ENCODE measurements at places on chromosomes 4 and X. TPM values are rescaled to one million over a fixed set of nuclear protein-coding genes. Genes with fewer than 3 reads are reported as not detected.

GRCh38 chr4:1030031-1030430 lies 18.6 kb downstream of the FGFRL1 start:
- DNase-seq = no peak

SULT1B1 gene
- total RNA-seq = 0.68 TPM

RAB40A gene
- 0.10 TPM for total RNA-seq

DNA sequence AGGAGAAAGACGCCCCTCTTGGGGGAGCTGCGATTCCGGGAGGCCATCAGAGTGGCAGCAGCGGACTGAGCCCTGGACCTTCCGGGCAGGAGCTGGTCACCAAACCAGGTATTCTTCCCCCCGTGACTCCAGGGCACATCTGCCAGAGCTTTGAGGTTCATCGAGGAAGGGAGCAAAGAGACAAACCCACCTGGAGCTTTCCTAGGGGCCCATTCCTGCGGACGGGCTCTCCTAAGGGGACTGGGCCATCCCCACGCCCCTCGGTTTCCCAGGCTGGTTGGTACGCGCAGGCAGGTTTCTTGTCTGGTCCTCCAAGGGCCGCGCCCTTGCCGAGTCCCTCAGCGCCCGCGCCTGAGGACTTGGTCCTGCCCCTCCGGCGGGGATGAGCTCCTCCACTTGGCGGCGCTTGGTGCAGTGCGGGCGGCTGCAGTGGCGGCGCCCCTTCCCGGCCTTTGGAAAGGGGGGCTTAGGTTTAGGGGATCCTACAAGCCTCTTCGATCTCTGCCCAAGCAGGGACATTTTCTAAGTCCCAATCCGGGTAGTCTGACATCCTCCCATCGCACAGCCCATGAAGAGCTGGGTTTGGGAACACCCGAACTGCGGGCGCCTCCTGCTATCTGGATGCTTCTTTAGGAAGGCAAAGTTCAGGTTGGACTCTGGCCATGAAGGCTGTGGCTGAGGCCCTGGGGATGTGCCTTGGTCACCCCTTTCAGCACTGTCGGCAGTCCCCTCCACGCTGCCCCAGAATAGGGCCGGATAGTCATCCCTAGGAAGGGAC lies 538 bp downstream of the STBD1 start:
- peak; percentile 46 for DNase-seq

GRCh38 chrX:44433556-44433955 lies 90.1 kb upstream of the EFHC2 start:
- no peak for DNase-seq

F9 gene
- not detected for total RNA-seq

FMR1NB gene
- not detected for total RNA-seq

DNA sequence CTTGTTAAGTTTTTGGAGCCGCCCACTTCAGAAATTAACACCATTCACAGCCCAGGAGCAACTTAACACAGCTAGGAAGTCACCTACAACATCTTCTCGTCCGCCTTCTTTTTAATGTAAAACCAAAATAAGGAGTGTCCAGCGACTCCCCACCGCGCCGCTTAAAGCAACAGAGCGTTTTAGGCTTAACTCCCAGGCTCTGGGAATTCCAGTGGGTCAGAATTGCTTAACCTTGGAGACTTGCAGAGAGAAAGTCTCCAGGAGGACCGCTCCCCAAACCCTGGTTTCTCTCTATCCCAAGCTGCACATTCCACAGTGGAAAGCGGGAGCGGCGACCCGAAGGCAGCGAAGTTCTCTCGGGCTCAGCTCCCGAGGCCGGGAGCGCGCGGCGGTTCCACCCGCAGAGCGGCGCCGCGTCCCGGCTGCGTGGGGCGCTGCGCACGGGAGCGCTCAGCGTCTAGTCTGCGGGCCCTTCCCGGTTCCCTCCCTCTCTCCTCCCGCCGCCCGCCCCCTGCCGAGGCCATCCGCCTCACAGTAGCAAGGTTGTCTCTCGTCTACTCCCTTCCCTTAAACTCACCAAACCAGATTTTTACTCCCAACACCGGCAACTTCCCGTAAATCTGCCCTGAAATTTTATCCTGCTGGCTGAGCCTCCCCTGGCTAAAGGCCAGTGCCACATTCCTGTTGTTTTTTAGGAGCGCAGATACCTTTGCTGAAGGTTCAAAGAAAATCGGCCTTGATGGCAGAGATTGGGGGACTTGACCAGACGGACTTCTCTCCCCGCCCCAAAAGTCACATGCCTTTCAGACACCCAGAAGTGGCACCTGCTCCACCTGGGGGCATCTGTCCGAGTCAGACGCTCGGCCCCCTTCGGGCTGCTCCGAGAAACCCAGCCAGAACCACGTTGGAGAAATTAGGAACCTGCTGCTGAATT lies at the start of gene RBM47:
RBM47 (minus strand) TSS at position 464 of the 934 bp plus-strand sequence. CDS start 190,971 bp downstream, outside the sequence.
- peak; percentile 44 for DNase-seq

- peak; percentile 80 for DNase-seq
Measured at GRCh38 chrX:47366041-47366722, 4.2 kb upstream of the ZNF157 start.

GRCh38 chr4:22987870-22988269 lies 295.1 kb downstream of the GBA3 start:
- DNase-seq = no peak

DNA sequence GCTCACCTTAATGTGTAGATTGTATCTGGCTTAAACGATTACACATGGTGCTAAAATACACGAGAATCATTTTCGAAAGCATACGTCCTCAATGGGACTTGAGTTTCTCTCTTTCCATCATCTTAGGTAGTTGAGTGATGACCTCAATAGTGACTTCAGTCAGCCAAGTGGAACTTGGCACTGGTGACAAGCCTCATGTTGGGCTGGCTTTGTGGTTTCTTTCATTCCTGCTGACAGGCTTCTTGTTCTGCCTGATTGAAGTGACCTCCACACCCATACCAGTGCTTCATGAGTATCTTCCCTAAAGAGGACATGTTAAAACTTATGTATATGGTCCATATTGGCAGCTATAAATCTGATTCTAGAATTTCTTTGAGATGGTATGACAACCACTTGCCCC lies 159.1 kb upstream of the WDR1 start:
- DNase-seq = no peak

GRCh38 chr4:16278178-16278577 lies 51.9 kb upstream of the TAPT1 start:
- no peak for DNase-seq

- DNase-seq = no peak
Measured at GRCh38 chr4:152613841-152614721, 65.7 kb downstream of the TMEM154 start.

- DNase-seq = peak; percentile 32
Measured at GRCh38 chr4:148376151-148376550, 66.1 kb downstream of the NR3C2 start.

DNA sequence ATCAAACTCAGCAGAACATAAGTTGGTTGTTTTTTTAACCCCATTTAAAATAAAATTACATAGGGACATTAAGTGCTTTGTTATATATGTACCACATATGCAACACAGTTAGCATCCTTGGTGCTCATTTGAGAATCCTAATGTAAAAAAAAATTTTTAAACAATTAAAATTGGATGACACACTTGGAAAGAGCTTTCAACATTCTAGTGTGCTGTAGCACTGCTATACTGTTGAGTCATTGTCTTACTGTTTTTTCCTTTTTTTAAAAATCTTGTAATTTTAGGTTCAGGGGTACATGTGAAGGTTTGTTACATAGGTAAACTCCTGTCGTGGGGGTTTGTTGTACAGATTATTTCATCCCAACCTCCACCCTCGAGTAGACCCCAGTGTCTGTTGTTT lies 12.8 kb downstream of the THAP9 start:
- DNase-seq = no peak

GRCh38 chr4:121707344-121707743 lies 10.6 kb upstream of the ANXA5 start:
- peak; percentile 49 for DNase-seq

DNA sequence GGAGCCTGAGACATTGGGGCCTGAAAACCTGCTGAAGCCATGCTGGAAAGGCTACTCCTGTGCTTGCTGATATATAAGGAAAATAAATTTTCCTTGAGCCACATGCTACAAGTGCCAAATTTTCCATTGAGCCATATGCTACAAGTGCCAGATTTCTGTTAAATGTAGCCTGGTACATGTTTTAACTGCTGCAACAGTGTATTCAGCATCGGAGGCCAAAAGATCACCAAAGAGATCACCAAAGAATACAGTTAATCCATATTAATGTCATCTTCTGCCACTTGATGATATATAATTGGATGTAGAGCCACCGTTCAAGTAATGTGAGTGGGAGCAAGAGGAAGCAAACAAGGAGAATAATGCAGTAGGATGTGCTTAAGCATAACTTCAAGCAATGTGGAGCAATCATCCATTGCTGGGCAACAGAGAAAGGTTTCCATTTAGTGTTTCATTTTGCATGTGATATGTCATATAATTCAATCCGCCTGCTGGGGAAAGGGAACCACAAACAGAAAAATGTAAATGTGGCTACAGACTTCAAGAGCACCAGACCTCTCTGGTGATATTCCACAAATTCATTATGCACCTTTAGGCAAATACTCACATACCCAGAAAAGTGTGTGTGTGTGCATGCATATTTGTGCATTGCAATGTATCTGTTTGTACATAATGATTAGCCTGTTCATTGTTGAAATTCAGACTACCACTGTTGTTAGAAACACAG lies 295.9 kb downstream of the KCNIP4 start:
- no peak for DNase-seq

DNA sequence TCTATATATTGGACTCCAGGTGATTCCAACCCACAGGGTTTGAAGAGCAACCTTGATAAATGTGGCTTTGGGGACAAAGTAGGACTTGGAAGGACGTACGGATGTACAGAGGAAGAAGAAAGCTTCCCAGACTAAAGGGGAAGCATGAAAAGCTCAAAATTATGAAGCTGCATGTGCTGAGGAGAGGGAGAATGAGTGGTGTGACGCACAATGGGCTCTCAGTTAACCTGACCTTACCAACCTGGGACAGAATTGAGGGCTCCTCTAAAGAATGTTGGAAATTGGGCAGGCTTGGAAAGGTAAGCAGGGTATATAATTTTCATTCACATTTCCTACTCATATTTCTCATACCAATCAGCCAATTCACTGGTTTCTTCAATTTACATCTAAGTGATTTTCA lies 10.5 kb upstream of the TIGD2 start:
- DNase-seq = no peak

RHOXF1 gene
- total RNA-seq = not detected

NAA11 gene
- total RNA-seq = not detected

- DNase-seq = peak; percentile 57
Measured at GRCh38 chrX:13506574-13506973, 62.8 kb upstream of the EGFL6 start.

SSX1 gene
- total RNA-seq = not detected

DNA sequence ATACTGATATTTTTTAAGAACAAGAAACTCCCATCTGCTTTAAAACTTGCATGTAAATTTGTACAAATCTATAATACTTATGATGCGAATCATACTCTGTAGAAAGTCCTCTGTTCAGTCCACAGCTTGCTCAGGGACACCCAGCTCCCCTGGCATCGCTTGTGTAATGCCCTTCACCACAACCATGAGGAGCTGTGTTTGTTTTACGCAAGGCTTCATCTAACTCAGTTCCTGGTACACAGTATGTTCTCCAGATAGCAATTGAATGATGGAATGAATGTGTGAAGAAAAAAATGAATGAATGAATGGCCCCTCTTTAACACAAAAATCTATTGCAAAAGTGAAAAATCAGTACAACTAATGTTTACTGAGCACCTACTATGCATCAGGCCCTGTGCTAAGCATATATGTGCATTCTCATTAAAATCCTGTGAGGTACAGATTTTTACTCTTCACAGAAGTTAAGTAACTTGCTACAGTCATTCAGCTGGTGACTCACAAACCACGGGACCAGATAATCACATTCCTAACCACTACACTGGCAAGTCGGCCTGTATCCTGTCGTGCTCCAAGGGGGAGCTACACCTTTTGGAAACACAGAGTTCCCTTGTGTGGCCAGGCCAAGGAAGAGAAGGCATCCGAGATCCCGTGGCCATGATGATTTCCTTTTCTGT lies 58.7 kb upstream of the KDR start:
- no peak for DNase-seq

DNA sequence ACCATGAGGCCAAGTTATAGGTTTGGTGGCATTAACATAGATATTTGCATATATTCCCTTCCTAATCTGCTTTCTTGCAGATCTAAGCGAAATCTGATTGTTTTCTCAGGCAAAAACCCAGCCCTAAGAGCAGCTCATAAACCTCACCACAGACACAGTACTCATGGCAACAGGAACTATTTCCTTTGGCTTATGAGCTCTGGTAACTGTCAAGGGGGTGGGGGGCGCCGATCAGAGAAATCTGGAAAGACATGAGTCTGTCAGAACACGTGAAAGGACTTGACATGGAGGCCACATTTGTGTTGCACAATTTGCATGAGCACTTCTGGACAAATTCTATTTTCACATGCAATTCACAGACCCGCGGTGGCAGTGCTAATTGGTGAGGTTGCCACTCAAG lies 83.7 kb downstream of the MGST2 start:
- no peak for DNase-seq

- DNase-seq = no peak
Measured at GRCh38 chr4:189600718-189601435, 339.8 kb upstream of the FRG1 start.

GRCh38 chrX:6175914-6176313 lies 52.8 kb downstream of the NLGN4X start:
- DNase-seq = no peak

DNA sequence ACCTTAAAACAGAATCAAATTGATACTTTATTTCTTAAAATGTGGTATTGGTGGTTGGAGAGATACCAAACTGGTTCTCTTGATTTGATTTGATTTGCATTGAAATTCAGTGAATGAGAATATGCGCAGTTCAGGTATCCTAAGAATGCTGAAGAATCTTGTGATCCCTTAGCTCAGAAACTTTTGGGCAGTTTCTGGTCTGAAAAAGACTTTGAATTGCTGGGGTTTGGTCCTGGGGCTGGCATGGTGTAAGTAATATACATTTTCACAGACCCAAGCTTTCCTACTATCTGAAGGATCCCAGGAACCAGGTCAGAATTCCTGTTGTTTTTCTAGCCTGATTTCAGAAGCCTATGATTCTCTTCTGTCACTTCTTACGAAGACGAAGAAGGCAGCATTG lies 6.6 kb downstream of the RAB33B start:
- DNase-seq = no peak

- no peak for DNase-seq
Measured at GRCh38 chr4:163804001-163804400, 309.5 kb downstream of the TMA16 start.

RNF128 gene
- total RNA-seq = not detected

PPP1R2C gene
- not detected for total RNA-seq

GRCh38 chr4:161444626-161445025 lies 719.2 kb downstream of the FSTL5 start:
- DNase-seq = no peak

Data from activated CD4-positive, alpha-beta memory T cell treated with anti-CD3 and anti-CD28 coated beads for 36 hours (primary cell).